ENCODE measurements at places on chromosomes 16 and 17.
A peak's percentile ranks its signal among the peaks of the same experiment; 100 is the strongest.

- DNase-seq = no peak
Observed at GRCh38 chr17:8754890-8755289, 3.5 kb downstream of the SPDYE4 start.

DNA sequence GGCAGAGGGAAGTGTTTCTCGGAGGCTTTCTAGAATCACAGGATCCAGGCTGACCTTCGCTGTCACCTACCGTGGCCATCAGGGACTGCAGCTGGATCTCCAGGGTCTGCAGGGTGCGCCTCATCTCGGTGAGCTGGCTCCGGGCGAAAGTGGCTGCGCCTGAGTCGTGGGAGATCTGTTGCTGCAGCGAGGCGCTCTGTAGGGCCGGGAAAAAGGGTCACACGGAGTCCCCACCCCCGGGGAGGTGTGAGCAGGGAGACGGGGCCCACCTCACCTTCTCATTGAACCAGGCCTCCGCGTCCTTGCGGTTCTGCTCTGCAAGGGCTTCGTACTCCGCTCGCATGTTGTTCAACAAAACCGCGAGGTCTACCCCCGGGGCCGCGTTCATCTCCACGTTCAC is 2.9 kb downstream of the KRT28 start:
- no peak for DNase-seq

DNA sequence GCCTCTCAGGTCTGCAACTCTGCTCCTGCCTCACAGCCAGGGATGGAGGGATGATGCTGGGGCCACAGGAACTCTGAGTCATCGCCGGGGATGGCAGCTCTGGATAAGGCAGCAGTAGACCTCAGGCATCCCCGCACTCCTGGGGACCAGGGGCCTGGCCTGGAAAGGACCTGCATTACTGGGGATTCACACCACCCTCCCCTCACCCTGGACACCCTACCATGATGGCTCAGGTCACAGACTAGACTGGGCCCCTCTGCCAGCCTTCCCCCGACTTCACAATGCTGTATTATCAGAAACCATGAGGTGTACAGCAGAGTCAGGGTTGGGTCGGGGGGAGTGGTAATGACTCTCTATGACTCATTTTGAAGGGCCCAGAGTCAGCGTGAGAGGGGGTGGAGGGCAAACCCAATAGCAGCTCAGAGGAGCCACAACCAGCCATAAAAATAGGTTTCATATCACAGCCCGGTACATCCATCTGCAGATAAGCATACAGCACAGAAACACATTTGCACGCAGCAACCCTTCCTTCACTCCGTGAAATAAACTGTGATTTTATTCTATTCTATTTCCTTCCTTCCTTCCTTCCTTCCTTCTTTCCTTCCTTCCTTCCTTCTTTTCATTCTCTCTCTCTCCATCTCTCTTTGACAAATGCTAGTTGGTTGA is 28.8 kb downstream of the DYNLRB2 start:
- DNase-seq = peak; percentile 8

DNA sequence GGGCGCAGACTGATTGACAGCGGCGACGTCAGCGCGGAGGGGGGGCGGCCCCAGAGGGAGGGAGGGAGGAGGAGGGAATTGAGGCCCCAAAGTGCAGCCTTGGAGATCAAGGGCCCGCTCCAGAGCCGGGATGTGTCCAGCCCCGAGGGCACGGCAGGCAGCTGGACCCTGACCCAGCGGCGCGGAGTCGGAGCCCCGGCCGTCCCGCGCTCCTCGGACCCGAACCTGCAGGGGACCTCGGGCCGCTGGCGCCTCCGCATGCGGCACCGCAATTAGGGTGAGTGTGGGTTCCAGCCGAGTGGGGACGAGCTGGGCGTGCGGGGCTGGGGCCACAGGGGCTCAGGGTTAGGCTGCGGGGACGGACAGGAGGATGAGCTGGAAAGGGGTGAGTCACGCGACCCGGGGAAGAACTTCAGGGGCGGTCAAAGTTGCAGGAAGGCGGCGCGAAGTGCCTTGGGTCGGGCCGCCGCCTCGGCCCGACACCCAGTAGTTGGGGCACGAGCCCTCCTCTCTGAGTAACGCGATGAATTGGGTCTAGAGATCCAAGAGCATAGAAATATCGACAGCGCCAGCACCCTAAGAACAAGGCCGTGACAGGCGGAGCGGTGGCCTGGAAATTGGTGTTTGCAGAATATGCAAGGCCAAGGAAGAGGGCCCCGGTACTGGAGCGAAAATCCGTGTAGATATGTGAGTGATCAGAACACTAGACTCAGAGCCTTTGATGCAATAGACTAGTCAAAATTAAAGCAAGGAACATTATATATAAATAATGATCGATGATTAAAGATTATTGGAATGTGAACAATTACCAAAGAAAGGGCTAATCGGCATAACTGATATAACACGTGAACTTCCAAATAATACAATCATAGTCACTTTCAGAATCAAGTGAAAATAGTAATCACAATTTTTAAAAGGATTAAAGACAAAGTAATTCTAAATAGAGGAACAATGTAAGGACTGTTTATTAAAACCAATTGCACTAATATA is at the start of gene TBX4:
Gene TBX4 (plus strand): TSS at position 122 of the 990 bp plus-strand sequence. CDS start 4,069 bp downstream, outside the sequence.
- DNase-seq = no peak

DNA sequence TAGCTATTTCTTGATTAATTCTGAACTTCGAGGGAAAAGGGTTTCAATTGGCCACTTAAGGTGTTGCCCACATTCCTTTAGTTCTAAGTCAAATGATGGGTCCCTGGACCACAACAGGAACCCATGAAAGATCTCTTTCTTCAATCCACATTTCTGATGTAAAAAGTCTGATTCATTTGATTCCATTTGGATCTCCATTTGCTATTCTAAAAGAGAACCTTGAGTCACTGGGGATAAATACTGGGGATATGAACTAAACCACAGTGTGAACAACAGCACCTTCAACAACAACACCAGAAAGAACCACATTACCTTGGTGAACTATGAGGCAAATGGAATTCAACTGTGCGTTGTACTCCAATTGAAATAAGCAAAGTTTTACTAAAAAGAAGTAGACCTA is 108.9 kb upstream of the IRX5 start:
- DNase-seq = no peak

GRCh38 chr17:64028874-64029464 is 8.5 kb upstream of the ICAM2 start:
- DNase-seq = peak; percentile 73
